ENCODE measurements at places on chromosomes 1 and 21. TPM values are rescaled to one million over a fixed set of nuclear protein-coding genes. Genes with fewer than 3 reads are reported as not detected.

DNA sequence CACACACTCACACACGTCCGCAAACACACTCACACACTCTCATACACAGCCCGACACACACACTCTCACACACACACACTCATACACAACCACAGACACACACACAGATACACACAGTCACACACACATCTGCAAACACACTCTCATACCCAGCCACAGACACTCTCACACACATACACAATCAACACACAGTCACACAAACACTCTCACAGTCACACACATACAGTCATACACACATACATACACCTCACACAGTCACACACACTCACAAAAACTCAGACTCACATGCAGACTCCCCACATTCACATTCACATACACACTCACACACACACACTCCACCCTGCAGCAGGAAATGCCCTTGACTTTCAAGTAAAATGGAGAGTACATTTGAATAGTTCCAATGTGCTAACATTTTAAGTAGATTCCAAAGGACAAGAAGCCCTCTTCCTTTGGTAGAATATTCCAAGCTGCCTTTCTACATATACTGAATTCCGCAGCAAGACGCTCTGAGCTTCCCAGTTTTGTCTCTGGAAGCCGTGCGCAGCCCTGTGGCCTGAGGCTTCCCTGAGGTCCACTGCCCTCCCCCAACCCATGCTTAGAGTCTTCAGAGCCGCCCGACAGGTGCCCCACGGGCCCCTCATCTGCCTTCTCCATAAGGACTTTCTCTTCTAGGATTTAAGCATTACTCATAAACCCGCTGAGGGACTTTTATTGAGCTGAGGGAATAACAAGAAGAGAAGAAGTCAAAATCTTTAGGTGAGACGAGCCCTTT is 9.7 kb downstream of the BATF3 start:
- no peaks in the 10 kb centered on the region for H3K27me3 ChIP-seq
- H3K4me1 ChIP-seq: peaks cover 20% of the 10 kb centered on the region
- H3K27ac ChIP-seq: no peak overlapping the region
- no peak overlapping the region for H3K4me3 ChIP-seq
- H3K36me3 ChIP-seq: no peaks in the 10 kb centered on the region

DNA sequence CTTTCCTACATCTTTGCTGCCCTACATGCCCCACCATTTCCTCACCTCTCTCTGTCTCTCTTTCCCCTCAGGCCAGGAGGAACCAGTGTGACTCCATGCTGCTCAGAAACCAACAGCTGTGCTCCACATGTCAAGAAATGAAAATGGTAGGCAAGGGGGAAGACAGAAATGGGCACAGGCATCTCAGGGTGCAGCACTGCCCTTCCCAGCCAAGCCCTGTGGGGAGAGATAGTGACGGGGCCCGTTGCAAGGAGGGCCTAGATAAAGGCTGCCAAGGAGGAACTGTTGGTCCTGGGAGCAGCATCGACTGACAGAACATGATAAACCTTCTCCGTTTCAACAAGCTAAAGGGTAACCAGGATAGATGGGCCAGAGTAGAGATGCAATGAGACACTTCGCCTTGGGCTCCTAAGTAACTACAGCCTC is 12.5 kb upstream of the PIGC start:
- H3K27ac ChIP-seq: no peak overlapping the region
- H3K4me1 ChIP-seq: no peaks in the 10 kb centered on the region
- no peaks in the 10 kb centered on the region for H3K27me3 ChIP-seq
- H3K36me3 ChIP-seq: no peaks in the 10 kb centered on the region
- no peak overlapping the region for H3K4me3 ChIP-seq

GRCh38 chr1:169240449-169241232 is 127.0 kb downstream of the NME7 start:
- no peak overlapping the region for H3K27ac ChIP-seq
- no peak overlapping the region for H3K4me3 ChIP-seq
- no peak for DNase-seq
- peaks cover 7% of the 10 kb centered on the region for H3K4me1 ChIP-seq
- no peaks in the 10 kb centered on the region for H3K27me3 ChIP-seq

DNA sequence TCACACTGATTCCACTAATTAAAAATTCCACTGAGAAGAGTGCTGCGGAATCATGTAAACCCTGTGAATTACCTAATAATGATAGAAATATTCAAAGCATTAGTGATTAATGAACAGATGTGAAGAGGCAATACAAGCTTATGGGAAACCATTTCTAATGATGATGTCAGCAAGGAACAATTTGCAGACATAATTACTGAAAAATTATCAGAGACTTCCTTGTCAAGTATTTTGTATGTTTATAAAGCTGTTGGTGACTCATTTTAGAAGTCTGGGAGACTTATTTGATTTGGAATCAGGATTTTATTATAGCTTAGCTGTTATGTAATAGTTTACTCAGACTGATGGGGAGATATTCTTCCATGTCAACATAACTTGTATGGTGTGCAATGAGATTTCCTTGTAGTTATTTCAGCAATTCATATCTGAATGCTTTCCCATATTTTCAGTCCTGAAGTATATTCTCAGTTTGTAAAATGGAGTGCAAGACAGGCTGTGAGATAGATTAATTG is 135.5 kb downstream of the TGFB2 start:
- no peaks in the 10 kb centered on the region for H3K27me3 ChIP-seq
- no peaks in the 10 kb centered on the region for H3K36me3 ChIP-seq
- no peak for DNase-seq
- no peaks in the 10 kb centered on the region for H3K4me1 ChIP-seq
- no peak overlapping the region for H3K27ac ChIP-seq
- no peak overlapping the region for H3K4me3 ChIP-seq

GRCh38 chr21:28754127-28754611 is 238.5 kb downstream of the LTN1 start:
- no peak overlapping the region for H3K4me3 ChIP-seq
- no peaks in the 10 kb centered on the region for H3K36me3 ChIP-seq
- no peak for DNase-seq

DNA sequence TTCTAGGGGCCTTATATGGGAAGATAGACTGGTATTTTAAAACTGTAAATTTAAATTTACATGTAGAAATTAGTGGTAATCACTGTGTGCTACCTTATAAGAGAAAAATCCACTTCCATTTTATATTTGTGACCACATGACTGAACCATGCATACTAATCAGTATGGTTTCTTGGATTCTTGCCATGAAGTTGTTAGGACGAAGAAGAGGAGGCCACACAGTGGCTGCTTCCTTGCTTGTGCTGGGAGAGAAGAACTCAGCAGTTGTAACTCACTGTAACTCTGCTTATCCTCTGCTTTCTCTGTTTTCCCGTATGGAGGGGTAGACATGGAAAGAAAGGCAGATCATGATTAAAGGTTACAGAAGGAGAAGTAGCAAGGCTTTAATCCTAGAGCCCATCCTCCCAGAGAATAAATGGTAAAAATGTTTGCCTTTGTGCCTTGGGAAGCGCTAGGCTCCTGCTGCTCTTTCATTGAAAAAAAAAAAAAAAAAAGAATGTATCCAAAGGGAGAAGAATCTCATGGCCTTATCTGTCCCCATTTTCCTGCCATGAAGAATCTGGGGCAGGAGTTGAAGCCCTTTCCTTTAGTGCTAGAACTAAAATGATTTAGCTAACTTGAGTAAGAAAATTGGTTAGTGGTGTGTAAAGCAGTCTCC is 32.4 kb downstream of the KCTD3 start:
- peaks cover 7% of the 10 kb centered on the region for H3K4me1 ChIP-seq
- no peaks in the 10 kb centered on the region for H3K36me3 ChIP-seq
- peak; percentile 17 for DNase-seq
- no peak overlapping the region for H3K27ac ChIP-seq
- H3K27me3 ChIP-seq: no peaks in the 10 kb centered on the region

- no peak for DNase-seq
- no peaks in the 10 kb centered on the region for H3K27me3 ChIP-seq
- no peaks in the 10 kb centered on the region for H3K36me3 ChIP-seq
- H3K4me3 ChIP-seq: no peak overlapping the region
- 0 out of 2 replicates have a peak, but pooled peaks cover 3% of the 10 kb centered on the region for H3K4me1 ChIP-seq
These were observed 45.3 kb downstream of the TIAM1 start for GRCh38 chr21:31298618-31299269.

DNA sequence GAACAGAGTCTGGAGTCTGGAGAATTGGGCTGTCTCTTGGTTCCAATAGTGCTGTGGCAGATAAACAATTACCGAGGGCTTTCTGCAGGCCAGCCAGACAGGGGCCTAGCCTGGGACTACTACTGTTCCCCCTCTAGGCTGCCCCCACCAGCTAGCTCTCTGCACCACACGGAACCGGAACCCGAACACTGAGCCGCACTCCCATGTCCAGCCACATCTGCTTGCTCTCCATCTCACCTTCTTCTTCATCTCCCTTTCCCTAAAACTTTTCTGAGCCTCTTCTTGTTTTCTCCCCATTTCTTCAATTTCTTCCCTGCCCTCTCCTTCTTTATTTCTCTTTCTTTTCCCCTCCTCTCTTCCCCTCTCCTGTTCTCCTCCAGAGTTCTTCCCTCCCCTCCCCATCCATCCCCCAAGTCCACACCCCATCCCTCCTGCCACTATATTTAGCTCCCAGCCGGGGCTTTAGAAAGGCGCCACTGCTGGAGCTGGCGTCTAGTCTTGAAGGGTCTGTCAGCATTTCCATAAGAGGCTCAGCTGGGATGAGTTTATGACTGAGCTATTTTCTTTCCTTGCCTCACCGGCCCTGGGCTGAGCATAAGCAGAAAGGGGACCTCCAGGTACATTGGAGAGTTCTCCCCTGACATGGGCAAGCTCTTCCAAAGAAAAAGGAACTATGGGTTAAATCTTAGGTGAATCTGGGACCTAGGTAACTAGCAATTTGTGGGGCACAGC is 25.7 kb upstream of the ATP2B4 start:
- no peaks in the 10 kb centered on the region for H3K36me3 ChIP-seq
- H3K4me3 ChIP-seq: no peak overlapping the region
- H3K4me1 ChIP-seq: peaks cover 12% of the 10 kb centered on the region
- H3K27me3 ChIP-seq: no peaks in the 10 kb centered on the region
- H3K27ac ChIP-seq: no peak overlapping the region

DNA sequence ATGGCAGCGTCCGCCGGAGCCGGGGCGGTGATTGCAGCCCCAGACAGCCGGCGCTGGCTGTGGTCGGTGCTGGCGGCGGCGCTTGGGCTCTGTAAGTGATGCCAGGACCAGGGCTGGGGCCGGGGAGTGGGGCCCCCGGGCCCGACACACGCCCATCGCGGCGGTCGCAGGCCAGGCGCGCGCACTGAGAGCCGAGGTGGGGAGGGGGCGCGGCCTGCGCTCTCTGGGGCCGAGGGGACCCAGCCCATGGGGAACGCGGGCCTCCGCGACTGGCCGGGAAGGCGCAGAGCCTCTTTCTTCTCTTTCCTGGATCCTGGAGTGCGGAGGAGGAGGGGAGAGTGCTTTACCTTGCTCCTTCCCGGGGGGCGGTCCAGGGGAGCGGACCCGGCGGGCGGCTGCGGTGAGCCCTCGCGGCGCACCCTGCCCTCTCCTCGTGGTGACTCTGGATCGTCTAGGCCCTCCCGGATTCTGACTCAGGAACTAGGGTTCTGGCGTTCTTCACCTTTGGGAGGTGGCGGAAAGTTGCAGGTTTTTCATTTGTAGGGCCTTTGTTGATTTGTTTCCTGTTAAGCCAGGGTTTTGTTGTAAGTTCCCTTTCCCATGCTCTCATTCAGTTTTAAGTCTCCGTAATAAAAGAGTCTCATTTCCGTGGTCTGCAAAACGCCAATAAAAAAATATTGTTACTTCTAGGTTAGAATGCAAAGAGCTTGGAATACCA is 529 bp downstream of the MPZL1 start:
- H3K27ac ChIP-seq: peak overlapping the region; percentile 70
- peak; percentile 75 for DNase-seq
- H3K4me1 ChIP-seq: peaks cover 55% of the 10 kb centered on the region

DNA sequence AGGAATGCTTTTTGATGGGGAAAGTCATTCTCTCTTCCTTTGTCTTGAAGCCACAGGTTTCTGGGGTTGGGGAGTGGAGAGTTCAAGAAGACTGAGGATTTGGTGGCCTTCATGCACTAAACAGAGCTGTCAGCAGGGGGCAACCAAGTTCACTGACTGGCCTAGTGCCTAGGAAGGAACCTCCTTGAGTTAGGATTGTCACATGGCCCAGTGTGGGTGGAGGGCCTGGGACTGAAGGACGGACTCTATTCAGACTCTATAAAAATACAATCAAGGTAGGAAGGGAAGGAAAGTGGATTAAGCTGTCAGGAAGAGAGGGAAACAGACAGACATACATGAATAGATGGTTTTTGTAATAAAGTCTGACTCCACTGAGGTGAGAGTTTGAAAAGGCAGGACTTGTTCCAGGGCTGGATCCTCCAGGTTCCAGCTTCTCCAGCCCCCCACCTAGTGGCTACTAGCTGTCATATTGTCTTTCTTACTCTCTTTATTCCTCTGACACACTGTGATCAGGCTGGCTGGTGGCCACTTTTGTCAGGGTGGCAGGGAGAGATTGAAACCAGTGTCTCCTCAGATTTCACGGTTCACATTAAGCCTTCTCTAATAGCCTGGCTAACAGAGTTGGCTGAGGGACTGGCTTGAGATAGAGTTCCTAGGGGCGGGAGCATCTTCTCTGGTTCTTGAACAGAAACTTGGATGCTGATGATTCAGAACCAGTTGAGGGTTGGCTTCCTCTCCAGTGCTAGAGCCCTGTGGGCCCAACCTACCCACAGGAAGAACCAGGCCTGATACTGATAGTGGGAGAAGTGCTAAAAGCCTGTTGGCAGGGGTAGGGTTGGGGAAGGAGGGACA is 4.1 kb upstream of the SH3BGRL3 start:
- 0 out of 2 replicates have a peak overlapping the region, but pooled peaks have one; percentile 77 for H3K27ac ChIP-seq
- no peaks in the 10 kb centered on the region for H3K27me3 ChIP-seq
- no peak overlapping the region for H3K4me3 ChIP-seq
- H3K4me1 ChIP-seq: no peaks in the 10 kb centered on the region
- peaks cover 34% of the 10 kb centered on the region for H3K36me3 ChIP-seq

GRCh38 chr1:22318279-22318981 is 133.2 kb upstream of the ZBTB40 start:
- H3K36me3 ChIP-seq: no peaks in the 10 kb centered on the region
- H3K4me3 ChIP-seq: no peak overlapping the region
- H3K27ac ChIP-seq: no peak overlapping the region
- peak; percentile 84 for DNase-seq

- H3K27ac ChIP-seq: no peak overlapping the region
- peaks cover 2% of the 10 kb centered on the region for H3K4me1 ChIP-seq
- H3K27me3 ChIP-seq: no peaks in the 10 kb centered on the region
- H3K4me3 ChIP-seq: no peak overlapping the region
These were observed 53.6 kb upstream of the RAP1A start for GRCh38 chr1:111565968-111566367.

- no peaks in the 10 kb centered on the region for H3K4me1 ChIP-seq
- H3K27ac ChIP-seq: no peak overlapping the region
- no peak for DNase-seq
- H3K27me3 ChIP-seq: no peaks in the 10 kb centered on the region
These were observed 285.1 kb downstream of the PTPRU start for GRCh38 chr1:29521438-29521715.

GRCh38 chr1:185284533-185285276 is 32.3 kb downstream of the IVNS1ABP start:
- no peak overlapping the region for H3K4me3 ChIP-seq

GPR25 gene
- not detected for total RNA-seq

UTS2 gene
- not detected for total RNA-seq

OR2T35 gene
- not detected for total RNA-seq

OR14K1 gene
- not detected for total RNA-seq

PRR9 gene
- not detected for total RNA-seq

SLC45A1 gene
- 2.3 TPM for total RNA-seq

IFI44L gene
- not detected for total RNA-seq
